Glutamatergic neuron (in vitro differentiated cells): ENCODE measurements at places on chromosomes 7 and 10.

DNA sequence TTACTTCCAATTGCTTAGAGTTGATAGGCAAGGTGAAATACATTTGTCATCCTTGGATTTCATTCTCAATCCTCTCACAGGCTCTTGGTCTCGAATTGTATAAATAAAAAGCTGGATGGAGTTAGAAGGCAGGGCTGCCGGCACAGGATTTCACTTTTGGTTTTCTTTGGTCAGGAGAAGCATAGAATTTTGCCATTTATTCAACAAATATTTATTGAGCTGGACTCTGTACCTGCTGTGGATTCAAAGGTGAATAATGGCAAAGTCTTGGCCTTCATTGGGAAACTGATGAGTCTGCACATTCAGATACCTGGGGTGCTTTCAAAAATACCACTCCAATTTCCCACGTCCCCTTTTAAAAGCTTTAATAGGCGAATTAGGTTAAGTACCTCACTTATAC, 49.7 kb downstream of the PDK4 start:
- no peak overlapping the region for H3K27ac ChIP-seq
- H3K36me3 ChIP-seq: no peaks in the 10 kb centered on the region
- no peak for DNase-seq
- H3K4me1 ChIP-seq: peaks cover 8% of the 10 kb centered on the region

- peak overlapping the region; percentile 88 for H3K27ac ChIP-seq
- peaks cover 44% of the 10 kb centered on the region for H3K4me1 ChIP-seq
- H3K27me3 ChIP-seq: peaks cover 13% of the 10 kb centered on the region
- DNase-seq: peak; percentile 77
- peaks cover 8% of the 10 kb centered on the region for H3K36me3 ChIP-seq
These were observed 234.2 kb downstream of the PRPF18 start for GRCh38 chr10:13820964-13821337.

DNA sequence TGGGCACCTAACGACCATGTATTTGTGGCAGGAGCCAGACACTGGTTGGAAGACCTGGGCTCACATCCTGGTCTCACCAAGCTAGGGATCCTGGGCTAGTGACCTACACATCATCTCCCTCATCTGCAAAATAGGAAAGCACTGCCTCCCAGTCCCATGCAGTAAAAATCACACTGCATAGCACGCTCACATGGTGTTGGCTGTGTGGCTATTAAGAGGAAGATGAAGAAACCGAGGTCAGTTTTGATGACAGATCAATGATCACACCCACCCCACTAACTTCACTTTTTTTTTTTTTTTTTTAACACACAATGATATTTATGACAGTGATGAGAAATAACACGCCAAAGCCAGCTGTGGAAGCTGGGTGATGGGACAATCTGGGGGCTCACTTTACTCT, 146.5 kb downstream of the RNF216 start:
- H3K27me3 ChIP-seq: peaks cover 1% of the 10 kb centered on the region
- H3K4me1 ChIP-seq: peaks cover 44% of the 10 kb centered on the region
- H3K4me3 ChIP-seq: peak overlapping the region; percentile 67
- DNase-seq: no peak
- H3K36me3 ChIP-seq: no peaks in the 10 kb centered on the region
- peak overlapping the region; percentile 72 for H3K27ac ChIP-seq

GRCh38 chr10:101774589-101775272, 1.2 kb downstream of the FGF8 start:
- peak; percentile 58 for DNase-seq
- peaks cover 21% of the 10 kb centered on the region for H3K27me3 ChIP-seq
- peaks cover 22% of the 10 kb centered on the region for H3K4me1 ChIP-seq

GRCh38 chr7:108224387-108224786, 94.2 kb upstream of the LAMB4 start:
- H3K27ac ChIP-seq: no peak overlapping the region
- no peak for DNase-seq
- H3K36me3 ChIP-seq: peaks cover 8% of the 10 kb centered on the region
- H3K4me3 ChIP-seq: no peak overlapping the region
- no peaks in the 10 kb centered on the region for H3K27me3 ChIP-seq

DNA sequence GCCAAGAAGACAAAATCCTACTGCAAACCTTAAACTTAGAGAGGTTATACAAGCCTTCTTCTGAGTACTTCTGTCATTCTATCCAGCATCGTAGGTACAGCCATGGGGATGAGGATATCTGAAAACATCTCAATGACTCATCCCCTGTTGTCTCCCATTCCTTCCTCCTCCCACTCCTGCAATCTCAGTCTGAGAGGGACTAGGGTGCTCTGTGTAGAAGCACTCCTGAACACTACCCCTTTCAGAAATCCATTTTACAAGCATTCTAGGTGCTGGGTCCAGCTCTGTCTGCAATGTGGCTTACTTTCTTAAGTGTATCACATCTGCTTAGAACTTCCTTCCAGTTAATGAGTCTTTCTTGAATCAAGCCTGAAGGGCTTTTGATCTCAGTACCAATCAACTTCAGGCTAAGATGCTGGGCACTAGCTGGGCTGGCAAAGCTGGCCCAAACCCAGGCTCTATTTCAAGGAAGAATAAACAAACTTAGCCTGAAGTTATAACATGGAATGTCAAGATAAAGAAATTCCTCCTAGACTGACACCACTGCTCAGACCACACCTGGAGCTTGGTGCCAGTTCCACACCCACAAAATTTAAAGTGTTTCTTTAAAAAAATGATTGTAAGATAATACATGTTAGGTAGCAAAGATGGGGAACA, 270.3 kb upstream of the AOAH start:
- no peak overlapping the region for H3K4me3 ChIP-seq
- H3K27ac ChIP-seq: no peak overlapping the region
- no peaks in the 10 kb centered on the region for H3K4me1 ChIP-seq
- H3K36me3 ChIP-seq: no peaks in the 10 kb centered on the region

- DNase-seq: no peak
- H3K4me3 ChIP-seq: no peak overlapping the region
- no peak overlapping the region for H3K27ac ChIP-seq
- H3K36me3 ChIP-seq: no peaks in the 10 kb centered on the region
These were observed 53.6 kb upstream of the NRF1 start for GRCh38 chr7:129557686-129558481.

GRCh38 chr7:134866617-134867016, 87.2 kb downstream of the CALD1 start:
- H3K4me1 ChIP-seq: no peaks in the 10 kb centered on the region
- H3K27me3 ChIP-seq: peaks cover 3% of the 10 kb centered on the region
- H3K4me3 ChIP-seq: no peak overlapping the region
- no peak overlapping the region for H3K27ac ChIP-seq
- no peaks in the 10 kb centered on the region for H3K36me3 ChIP-seq

DNA sequence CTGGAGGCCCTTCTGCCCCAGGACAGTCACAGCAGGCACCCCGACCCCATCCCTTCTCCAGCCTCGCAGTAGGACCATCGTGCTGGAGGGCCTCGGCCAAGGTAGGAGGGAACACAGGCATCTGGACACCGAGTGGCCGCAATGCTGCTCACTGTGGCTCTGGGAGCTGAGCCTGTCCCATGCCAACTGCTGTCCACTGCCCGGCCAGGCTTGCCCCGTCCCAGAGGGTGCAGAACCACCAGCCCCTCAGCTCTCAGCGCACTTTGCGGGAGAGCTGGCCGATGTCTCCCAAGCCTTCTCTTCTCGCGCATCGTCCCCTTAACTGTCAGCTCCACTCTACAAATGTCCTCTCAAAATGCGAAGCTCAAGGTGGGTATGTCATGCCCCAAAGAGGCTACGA, 197.2 kb downstream of the PTPRN2 start:
- H3K36me3 ChIP-seq: no peaks in the 10 kb centered on the region
- no peak for DNase-seq
- H3K27ac ChIP-seq: no peak overlapping the region

DNA sequence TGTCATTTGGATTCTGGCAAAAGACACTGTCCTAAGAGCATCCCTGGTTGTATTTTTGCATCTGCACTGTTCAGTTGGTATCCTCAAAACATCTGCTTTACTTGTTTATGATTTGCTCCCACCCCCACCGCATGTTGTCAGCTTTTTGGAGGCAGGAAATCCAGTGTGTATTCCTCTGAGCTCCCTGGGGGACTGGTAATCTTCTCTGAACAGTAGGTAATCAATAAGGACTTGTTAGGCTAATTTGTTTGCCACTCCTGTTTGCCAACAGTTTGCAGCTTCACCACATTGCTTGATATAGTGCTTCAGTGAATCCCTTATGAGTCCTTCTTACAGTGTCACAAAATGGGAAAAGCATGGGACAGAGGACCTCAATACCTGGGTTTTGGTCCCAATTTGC, 49.1 kb downstream of the FEZF1 start:
- H3K27me3 ChIP-seq: no peaks in the 10 kb centered on the region
- H3K27ac ChIP-seq: no peak overlapping the region
- peak; percentile 16 for DNase-seq
- peak overlapping the region; percentile 26 for H3K4me3 ChIP-seq

GRCh38 chr7:149723082-149723767, 50.2 kb downstream of the ZNF467 start:
- H3K36me3 ChIP-seq: no peaks in the 10 kb centered on the region
- no peak for DNase-seq
- H3K4me3 ChIP-seq: no peak overlapping the region
- H3K27me3 ChIP-seq: no peaks in the 10 kb centered on the region

DNA sequence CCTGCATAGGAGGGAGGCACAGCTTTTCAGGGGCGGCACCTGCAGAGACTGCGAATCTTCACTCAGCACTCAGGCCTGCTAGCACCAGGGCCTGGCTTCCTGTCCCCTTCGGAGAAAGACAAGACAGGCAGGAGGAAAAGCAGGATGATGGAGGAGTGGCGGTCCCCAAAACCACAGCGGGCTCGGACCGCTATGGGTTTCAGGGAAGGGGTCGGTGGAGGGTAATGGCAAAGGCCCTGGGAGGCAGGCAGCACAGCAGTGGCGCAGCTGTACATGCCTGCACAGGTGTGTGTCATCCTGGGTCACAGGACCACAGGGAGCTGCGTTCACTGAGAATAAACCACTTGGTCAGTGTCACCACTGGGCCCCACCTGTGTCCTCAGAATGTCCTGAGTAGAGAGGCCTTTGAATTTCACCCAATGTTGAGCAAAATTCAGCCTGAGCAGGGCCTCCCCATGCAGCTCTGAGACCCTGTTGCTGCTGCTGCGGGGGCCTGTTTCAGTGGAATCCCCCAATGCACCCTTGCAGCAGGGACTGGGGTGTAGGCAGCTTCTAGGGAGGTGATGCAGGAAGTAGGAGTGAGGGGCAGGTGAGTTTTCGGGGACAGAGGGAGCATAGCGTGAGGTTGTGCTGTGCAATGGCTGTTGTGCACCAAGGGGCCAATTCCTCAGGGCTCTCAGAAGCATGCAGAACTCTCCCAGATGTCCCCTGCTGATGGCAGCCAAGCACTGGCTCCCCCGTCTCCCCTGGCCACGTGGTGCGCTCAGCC, 90.6 kb upstream of the PPP2R2D start:
- H3K36me3 ChIP-seq: no peaks in the 10 kb centered on the region
- H3K27me3 ChIP-seq: peaks cover 6% of the 10 kb centered on the region
- H3K4me3 ChIP-seq: no peak overlapping the region
- DNase-seq: no peak

DNA sequence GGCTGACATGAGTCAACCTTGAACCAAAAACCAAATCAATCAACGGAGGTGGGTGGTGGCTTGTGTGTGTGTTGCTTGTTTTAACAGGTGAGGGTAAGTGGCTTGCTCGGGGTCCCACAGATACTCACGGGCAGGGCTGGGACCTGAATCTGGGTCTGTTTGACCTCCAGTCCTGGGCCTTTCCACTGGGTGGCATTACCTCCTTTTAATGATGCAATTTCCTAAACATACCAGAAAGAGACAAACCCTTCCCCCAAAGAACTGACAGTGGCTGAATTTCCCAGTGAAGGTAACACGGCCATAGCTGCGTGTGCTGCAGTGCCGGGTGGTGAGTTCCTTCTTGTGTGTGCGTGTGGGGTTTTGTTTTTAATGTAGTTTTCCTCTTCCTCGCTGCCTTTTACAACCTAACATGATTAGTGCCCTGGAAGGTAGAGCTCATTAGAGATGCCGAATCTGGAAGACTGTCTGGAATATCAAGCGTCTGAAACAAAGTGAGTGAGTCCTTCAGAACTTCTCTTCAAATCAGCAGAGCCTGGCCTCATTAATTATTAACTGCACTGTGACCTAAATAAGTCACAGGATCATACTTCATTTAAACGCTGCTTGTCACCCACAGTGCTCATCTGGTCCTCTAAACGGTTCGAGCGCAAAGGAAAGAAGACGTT, 166.1 kb upstream of the TCERG1L start:
- peaks cover 4% of the 10 kb centered on the region for H3K36me3 ChIP-seq
- peaks cover 8% of the 10 kb centered on the region for H3K4me1 ChIP-seq

DNA sequence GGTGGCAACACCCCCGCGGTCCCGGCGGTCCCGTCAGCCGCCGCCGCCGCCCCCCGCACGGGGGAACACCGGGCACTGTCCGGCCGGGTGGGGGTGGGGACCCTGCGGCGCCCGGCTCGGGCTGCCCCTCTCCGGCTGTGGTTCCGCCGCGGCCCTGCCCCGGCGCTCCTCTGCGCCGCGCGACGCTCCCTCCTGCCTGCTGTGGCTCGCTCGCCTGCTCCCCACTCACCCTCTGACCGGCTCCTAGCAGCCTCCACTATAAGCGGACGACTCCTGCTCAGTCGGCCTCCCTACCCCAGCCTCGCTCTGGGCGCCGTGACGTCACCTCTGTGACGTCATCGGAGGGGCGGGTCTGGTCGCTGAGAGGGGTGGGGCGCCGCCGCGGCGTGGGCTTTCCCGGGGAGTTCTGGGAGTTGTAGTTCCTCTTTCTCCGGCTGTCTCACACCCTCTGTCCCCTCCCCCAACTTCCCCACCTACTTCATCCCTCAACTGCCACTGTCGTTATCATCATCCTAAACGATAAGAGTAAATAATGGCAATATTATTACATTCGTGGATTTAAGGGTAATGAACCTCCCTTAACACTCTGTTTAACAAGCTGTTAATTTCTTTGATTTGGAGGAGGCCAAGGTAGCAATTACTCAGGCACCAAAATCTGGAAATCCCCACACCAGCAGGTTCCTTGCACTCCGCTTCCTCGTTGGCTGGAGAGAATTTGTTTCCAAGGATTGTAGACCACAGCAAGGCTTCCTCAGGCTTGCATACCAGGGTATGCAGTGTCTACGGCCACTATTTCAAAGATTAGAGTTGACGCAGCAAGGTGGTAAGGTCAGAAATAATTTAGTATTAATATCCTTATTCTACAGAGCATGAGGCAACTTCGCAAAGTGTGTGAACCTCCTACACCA, at the start of gene UBE2H:
Gene UBE2H (minus strand): TSS at position 308 of the 908 bp plus-strand sequence. CDS start 405 bp downstream, outside the sequence.
- H3K27ac ChIP-seq: peak within 1 kb of the TSS; percentile 98
- H3K36me3 ChIP-seq: no peaks in the 10 kb centered on the region
- DNase-seq: peak; percentile 96
